ENCODE measurements at places on chromosomes 16 and 17.

GRCh38 chr17:2266045-2266864 lies 37.3 kb downstream of the SMG6 start:
- peak; percentile 86 for DNase-seq

- no peak for DNase-seq
These were observed 14.6 kb downstream of the USP22 start for GRCh38 chr17:21028192-21028591.

GRCh38 chr16:83906683-83907082 lies 7.8 kb downstream of the MLYCD start:
- no peak for DNase-seq

DNA sequence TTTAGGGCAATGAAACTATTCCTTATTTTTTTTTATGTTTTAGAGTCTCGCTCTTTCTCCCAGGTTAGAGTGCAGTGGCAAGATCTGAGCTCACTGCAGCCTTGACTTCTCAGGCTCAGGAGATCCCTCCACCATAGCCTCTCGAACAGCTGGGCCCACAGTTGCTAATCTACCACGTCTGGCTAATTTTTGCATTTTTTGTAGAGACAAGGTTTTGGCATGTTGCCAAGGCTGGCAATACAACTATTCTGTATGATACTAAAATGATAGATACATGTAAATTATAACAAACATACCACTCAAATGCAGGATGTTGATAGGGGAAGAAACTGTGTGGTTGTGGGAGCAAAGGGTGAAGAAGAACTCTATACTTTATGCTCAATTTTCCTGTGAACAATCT lies 401.3 kb downstream of the ZFHX3 start:
- DNase-seq: no peak

- no peak for DNase-seq
These were observed 935 bp downstream of the USP32 start for GRCh38 chr17:60390925-60391470.

DNA sequence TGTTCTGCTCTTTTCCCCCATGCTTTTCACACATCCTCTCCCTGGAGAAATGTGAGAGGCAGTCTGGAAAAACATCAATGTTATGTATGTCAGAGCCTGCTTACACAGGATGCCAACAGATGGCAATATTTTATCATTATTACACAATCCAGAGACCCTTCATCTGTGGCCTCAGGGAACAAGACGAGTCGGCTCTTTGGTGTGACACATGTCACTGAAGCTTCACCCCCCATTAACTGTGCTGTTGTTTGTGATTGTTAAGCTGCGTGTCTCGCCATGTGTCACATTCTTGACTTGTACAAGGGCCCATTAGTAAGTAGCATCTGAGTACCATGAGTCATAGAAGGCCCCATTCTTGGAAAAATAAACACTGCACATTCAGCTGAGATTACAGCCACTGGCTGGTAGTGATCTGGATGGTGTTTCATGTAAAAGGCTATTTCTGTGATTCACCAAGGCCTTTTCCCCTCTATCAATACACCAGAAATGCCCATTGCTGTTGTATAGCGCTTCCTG lies 682.1 kb upstream of the SOX9 start:
- DNase-seq: no peak

DNA sequence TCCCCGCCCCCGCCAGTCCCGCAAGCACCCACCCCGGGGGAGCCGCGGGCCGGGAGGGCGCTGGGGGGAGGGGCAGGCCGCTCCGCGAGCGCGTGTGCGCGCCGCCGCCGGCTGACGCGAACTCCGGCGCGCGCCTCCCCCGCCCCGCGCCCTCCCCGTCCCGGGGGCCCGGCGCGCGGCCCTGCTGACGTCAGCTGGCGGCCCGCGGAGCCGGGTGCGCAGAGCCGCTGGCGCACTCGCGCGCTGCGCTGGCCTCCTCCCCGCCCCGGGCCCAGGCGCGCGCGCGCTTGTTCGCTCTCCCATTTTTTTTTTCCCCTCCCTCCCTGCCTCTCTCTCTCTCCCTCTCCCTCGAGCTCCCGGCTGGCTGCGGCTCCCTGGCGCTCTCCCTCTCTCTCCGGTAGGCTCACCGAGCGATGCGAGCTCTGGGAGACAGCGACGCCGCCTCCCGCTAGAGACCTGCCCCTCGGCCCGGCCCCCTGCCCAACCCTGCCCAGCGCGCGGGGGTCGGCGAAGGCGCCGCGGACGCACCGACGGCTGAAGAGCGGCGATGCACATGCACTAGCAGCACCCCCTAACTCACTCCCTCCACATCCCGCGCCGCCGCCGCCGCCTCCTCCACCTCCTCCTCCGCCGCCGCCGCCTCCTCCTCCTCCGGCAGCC lies at the start of gene GNAO1:
Gene GNAO1 (plus strand): TSS at position 334 of the 660 bp plus-strand sequence. CDS start 747 bp downstream, outside the sequence.
- peak; percentile 40 for DNase-seq

- no peak for DNase-seq
These were observed 7.8 kb downstream of the HOXB1 start for GRCh38 chr17:48523010-48523409.

- DNase-seq: no peak
These were observed 14.8 kb upstream of the LIMD2 start for GRCh38 chr17:63714550-63715277.

GRCh38 chr16:78437352-78437968 lies 338.0 kb downstream of the WWOX start:
- DNase-seq: no peak

DNA sequence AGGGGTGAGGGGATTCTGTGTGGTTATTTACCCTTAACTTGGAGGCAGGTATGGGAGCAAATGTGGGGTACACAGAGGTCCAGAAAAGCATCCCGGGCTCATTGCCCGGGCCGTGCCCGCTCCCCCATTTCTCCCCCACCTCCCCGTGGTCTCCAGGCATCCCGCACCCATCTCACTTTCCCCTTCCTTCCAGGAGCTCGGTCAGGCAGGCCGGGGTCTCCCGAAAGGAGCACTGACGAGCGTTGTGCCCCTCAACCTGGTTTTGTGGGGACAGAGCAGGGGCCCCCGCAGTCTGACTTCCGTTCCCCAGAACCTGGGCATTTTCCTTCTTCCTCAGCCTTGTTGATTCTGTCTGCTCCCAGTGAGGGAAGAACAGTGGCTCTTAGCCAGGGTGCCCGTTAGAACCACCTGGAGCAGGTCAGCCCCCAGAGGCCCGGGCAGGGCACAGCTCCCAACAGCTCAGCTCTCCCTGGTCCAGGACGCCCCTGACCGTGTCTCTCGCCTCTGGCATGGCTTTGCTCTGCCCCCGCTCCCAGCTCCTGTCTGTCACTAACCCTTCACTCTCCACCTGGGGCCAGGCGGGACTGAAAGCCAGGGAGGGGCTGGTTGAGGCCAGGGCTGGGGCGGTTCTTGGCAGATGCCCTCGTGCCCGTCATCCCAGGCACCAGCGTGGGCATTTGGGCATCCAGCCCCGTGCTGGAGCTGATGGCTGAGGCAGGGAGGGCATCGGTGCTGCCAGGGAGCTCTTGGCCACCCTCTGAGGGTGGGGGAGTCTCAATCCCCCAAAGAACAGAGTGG lies 12.5 kb upstream of the NUDT16L1 start:
- DNase-seq: no peak

DNA sequence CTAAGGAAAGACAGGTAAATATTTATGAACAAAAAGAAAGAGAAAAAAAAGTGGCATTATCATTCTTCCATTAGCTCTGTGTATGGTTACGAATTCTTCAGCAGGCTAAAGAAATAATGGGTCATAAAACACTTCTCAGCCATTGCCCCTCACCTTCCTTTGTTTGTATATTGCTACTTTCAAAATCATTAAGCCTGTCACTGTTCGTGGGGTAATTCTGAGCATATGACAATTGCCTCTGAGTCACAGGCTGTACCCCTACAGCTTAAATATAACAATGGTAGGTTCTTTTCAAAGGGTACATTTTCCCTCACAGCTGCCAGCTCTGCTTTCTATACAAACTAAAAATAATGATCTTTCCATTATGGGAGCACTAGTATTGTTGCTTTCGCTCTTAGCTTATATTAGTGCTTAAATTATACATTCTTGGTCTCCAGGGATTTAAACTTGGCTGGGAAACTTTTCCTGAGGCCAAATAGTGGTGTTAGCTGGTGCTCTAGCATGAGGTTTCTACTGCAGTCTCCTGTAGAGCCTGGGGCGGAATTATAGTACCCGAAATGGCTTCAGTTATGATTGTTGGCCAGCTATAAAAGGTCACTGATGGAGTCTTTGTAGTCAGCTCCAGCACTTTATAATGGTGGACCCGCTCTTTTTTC lies 74.7 kb upstream of the CDH11 start:
- DNase-seq: no peak

GRCh38 chr17:16241906-16242399 lies 24.9 kb downstream of the PIGL start:
- DNase-seq: no peak

DNA sequence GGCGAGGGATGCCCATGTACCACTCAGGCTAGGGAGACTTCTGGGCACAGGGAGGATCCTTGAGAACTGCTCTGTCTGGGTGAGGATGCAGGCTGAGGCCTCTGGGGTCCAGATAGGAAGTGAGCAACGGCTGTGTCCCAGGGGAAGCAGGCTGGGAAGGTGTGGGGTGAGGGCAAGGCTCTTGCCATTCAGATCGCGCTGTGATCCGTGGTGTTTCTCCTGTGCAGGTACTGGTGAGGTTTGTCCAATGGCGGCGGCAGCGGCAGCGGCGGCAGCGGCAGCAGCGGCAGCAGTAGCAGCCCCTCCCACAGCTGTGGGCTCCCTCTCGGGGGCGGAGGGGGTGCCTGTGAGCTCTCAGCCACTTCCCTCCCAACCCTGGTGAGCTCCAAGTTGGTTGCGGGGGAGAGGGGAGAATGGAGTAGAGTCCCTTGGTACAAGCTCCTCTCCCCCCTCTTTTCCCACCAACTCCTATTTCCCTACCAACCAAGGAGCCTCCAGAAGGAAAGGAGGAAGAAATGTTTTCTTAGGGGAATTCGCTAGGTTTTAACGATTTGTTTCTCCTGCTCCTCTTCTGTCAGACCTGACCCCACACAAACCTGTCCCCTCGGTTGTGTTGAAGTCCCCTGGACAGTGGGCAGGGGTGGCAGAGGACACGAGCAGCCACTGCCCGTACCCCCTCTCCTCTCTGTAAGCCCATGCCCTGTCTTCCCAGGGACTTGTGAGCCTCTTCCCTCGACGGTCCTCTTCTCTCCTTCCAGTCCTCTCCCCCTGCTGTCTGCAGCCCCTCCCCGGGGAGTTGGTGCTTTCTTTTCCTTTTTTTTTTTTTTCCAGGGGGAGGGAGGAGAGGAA lies 1.9 kb upstream of the PRRT2 start:
- DNase-seq: peak; percentile 56

DNA sequence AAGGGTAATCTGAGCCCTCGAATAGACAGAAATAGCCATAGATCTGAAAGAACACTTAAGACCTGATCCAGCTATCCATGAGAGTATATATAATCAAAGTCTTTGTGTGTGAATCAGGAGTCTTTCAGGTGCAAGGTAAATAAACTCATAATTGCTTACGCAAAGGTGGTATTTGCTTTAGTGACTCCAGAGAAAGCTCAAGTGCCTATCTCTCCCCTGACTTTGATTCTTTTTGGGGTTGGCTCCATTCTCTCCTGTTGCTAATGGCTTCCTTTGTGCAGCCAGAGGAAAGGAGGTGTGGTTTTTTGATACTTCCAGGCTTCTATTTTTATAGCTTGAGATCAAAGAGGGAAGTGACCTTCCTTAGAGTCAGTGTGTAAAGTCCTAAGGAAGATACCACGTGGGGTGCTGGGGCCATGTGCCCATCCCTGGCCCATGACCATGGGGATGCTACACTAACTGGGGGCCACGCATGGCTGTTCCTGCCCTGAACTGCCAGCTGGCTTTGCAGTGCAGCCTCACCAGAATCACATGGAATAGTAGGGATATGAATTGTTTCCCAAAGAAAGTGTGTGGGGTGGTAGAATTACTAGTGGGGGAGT lies 45.8 kb downstream of the TENT4B start:
- DNase-seq: no peak

DNA sequence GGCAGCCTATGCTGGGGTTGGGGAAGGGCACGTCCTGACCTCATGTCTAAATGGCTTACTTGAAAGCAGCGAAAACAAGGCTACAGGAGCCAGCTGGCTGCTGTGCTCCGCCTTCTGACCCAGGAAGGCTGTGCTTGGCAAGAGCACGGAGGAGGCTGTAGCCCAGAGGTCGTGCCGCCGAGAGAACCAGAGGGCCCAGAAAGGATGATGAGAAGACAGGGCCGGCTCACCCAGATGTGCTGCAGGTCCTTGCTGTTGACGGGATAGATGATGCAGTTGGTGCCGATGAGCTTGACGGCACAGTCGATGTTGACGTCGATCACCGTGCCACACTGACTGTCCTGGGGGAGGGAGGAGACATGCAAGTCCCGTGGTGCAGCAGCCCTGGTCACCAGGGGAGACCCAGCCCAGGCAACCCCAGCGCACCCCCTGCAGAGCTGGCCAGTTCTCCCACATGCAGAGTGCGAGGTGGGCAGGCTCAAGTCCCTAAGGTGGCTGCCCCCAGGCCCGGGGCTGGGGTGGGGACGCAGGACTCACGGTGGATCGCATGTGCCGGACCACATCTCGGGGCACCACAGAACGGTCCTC lies 20.7 kb downstream of the SPHK1 start:
- no peak for DNase-seq

- no peak for DNase-seq
These were observed 15.6 kb downstream of the PMP22 start for GRCh38 chr17:15249487-15249886.

DNA sequence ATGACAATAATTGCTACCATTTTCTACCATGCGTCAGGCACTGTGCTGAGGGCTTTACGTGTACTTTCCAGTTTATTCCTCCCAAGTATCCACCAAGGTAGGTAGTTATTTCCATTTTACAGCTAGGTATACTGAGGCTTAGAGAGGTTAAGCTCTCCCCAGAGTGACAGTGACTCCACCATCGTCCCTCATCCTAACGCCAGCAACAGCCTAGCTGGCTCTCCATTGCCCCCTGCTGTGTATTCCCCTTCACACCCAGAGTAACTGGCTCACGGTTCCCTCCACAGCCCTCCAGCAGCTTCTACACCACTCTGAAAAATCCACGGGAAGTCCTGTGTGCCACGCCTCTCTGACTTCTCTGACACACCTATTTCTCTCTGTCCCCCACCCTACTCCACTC lies 7.1 kb upstream of the ASGR1 start:
- no peak for DNase-seq

- DNase-seq: no peak
These were observed 30.3 kb downstream of the MMD start for GRCh38 chr17:55391244-55391757.

DNA sequence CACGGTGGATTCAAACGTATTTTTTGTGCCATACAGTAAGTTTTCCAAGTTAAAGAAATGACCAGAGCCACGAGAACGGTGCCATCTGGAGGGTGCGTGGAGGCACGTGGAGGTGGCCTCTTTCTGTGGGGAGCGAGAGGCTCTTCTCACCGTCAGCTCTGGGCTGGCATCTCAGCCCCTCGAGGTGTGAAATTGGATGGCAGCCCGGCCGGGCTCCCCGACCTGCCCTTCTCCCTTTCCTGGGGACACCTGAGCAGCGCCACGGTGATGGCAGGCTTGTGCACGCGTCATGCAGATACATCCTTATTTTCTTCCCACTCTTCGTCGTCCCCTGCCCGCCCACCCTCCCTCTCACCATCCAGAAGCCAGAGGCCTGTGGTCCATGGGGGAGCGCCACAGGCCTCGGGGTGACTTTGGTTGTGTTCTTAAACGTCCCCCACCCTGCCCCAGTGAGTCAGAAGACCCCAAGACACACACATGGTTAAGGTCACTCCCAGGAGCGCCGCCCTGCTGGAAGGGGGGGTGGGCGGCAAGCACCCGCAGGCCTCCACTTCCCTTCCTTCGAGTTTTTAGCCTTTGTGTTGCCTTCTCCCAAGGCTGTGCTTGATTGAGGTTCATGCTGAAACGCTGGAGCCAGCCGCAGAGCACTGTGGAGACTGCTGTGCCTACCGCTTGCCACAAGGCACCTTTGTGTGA lies 109.4 kb downstream of the BANP start:
- DNase-seq: no peak
